ENCODE measurements at places on chromosomes 6 and 20. TPM values are rescaled to one million over a fixed set of nuclear protein-coding genes. Genes with fewer than 3 reads are reported as not detected.

DNA sequence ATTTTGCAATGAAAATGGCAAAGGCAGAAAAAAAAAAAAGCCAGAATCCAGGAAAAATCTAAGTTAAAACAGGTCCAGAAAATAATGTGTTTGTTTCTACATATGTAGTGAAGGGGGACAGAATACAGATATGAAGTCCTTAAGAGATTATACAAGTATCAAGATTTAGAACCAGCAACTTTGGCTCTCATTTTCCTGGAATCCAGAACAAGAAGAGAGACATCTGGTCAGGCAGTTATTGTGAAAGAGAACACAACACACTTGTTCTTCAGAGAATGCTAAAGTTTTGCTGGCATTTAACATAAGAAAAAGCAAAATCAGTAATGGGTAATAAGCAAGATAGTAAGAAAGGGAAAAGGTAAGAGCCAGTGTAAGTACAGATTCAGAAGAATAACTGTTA lies 21.1 kb downstream of the BAG2 start:
- H3K4me1 ChIP-seq: no peaks in the 10 kb centered on the region
- H3K27ac ChIP-seq: no peak overlapping the region
- no peak for DNase-seq
- H3K36me3 ChIP-seq: peaks cover 3% of the 10 kb centered on the region

GRCh38 chr20:22453244-22454080 lies 130.9 kb downstream of the FOXA2 start:
- no peak overlapping the region for H3K27ac ChIP-seq
- H3K4me3 ChIP-seq: no peak overlapping the region
- peaks cover 51% of the 10 kb centered on the region for H3K27me3 ChIP-seq
- H3K4me1 ChIP-seq: peaks cover 7% of the 10 kb centered on the region
- H3K36me3 ChIP-seq: no peaks in the 10 kb centered on the region
- peak; percentile 64 for DNase-seq

DNA sequence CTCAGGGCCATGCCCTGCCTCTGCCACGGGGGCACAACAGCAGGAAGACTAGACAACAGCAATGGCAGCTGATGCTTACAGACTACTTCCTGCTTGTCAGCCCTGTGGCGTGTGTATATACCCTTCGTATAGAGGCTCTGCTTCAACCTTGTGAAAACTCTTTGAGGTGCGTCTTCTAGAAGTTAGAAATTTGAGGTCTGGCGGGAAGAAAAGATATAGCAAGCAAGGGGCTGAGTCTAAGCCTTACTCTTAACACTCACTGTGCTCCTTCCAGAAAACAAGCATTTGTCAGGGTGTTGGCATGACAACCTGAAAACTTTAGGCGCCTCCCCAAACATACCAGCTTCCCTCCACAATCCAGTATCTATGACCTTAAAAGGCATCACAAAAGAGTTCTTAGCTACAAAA lies 33.3 kb downstream of the JPH2 start:
- H3K27ac ChIP-seq: no peak overlapping the region
- H3K4me1 ChIP-seq: no peaks in the 10 kb centered on the region
- no peaks in the 10 kb centered on the region for H3K27me3 ChIP-seq
- no peaks in the 10 kb centered on the region for H3K36me3 ChIP-seq
- peak; percentile 54 for DNase-seq
- no peak overlapping the region for H3K4me3 ChIP-seq

- H3K4me1 ChIP-seq: no peaks in the 10 kb centered on the region
- H3K27me3 ChIP-seq: no peaks in the 10 kb centered on the region
- no peaks in the 10 kb centered on the region for H3K36me3 ChIP-seq
- DNase-seq: peak; percentile 77
- no peak overlapping the region for H3K4me3 ChIP-seq
These were observed 49.8 kb downstream of the FRK start for GRCh38 chr6:116010790-116011401.

- no peaks in the 10 kb centered on the region for H3K36me3 ChIP-seq
- H3K4me1 ChIP-seq: peaks cover 40% of the 10 kb centered on the region
- H3K27me3 ChIP-seq: peaks cover 30% of the 10 kb centered on the region
These were observed 1.1 kb upstream of the RPS6KA2 start for GRCh38 chr6:166627875-166628801.

DNA sequence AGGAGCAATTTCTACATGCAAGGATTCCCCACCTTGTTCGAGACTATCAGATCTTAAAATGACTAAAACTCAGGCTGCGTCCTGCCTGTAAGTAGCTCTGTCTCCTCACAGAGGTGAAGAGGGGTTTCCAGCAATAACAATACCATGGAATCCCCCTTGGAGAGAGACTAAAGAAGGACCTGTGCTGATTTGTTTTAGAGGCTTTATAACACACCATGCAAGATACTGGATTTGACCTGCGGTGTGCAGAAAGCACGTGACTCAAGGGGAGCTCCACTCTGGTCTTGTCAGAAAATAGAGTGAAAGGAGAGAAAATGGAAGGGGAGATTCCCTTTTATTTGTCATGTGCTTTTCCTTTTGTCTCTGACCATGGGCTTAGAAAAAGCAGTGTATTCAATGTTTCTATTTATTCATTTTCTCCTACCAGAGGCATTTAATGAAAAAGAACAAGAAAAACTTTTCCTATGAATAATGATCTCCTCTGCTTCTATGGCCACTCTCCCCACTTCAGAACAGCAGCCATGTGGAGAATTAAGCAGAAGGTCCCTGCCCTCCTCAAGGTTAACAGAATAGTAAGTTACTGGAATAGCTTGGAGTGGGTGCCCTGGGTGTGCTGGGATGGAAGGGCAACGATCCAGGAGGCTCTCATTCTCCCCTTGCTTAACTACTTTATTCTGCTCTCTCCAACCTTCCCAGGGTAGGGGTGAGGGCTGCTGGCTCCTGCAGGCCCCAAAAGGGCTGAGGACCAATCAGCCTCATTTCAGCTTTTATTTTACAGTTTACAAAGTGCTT lies 19.2 kb upstream of the MRPS10 start:
- H3K27ac ChIP-seq: no peak overlapping the region
- H3K4me3 ChIP-seq: no peak overlapping the region
- no peaks in the 10 kb centered on the region for H3K4me1 ChIP-seq
- no peaks in the 10 kb centered on the region for H3K27me3 ChIP-seq
- peaks cover 4% of the 10 kb centered on the region for H3K36me3 ChIP-seq

DNA sequence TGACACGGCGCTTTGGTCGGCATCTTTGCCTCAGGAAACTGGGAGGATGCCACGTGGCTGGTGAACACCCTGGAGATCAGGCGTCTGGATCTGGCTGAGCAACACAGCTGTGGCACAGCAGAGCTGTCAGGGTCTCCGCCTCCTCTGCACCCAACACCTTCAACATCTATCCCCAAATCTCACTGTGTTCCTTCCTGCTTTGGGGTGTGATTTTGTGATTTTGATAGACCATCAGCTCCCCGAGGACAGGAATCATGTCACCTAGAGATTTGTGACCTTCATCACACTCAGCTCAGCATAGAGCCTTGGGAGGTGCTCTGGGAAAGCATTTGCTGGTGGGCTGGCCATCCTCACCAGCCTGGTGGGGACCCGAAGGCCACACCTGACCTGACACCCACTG lies 203.7 kb upstream of the FOXQ1 start:
- no peak overlapping the region for H3K27ac ChIP-seq
- H3K27me3 ChIP-seq: peaks cover 64% of the 10 kb centered on the region
- no peak overlapping the region for H3K4me3 ChIP-seq
- H3K4me1 ChIP-seq: peaks cover 12% of the 10 kb centered on the region
- DNase-seq: no peak
- H3K36me3 ChIP-seq: peaks cover 2% of the 10 kb centered on the region

- peaks cover 26% of the 10 kb centered on the region for H3K4me1 ChIP-seq
- no peak overlapping the region for H3K27ac ChIP-seq
- no peak overlapping the region for H3K4me3 ChIP-seq
- peak; percentile 41 for DNase-seq
These were observed 47.5 kb downstream of the RALGAPA2 start for GRCh38 chr20:20664795-20665589.

DNA sequence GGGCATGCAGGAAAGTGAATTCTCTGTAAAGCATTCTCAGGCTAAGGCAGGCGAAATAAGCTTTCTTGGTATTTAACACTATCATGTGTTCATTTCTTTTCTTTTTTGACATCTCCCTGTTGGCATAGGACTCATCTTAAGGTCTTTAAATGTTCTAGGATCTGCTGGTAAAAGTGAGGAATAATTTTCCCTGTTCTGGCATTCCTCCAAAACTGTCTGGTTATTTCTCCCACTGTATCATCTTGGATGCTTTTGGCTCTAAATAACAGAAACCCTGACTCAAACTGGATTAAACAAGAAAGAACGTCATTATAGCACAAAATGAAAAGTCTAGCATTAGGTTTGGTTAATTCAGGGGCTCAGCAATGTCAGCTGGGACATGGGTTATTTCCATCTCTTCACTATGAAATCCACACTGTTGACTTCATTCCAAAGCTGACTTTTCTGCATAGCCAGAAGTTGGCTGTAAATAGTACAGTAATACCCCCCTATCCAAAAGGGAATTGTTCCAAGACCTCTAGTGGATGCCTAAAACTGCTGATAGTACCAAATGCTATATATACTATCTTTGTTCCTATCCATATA lies 37.9 kb upstream of the SNAP25 start:
- no peaks in the 10 kb centered on the region for H3K4me1 ChIP-seq
- H3K27me3 ChIP-seq: no peaks in the 10 kb centered on the region

GRCh38 chr20:11375966-11376365 lies 541.7 kb upstream of the BTBD3 start:
- no peak overlapping the region for H3K27ac ChIP-seq
- no peak overlapping the region for H3K4me3 ChIP-seq
- H3K27me3 ChIP-seq: no peaks in the 10 kb centered on the region

DNA sequence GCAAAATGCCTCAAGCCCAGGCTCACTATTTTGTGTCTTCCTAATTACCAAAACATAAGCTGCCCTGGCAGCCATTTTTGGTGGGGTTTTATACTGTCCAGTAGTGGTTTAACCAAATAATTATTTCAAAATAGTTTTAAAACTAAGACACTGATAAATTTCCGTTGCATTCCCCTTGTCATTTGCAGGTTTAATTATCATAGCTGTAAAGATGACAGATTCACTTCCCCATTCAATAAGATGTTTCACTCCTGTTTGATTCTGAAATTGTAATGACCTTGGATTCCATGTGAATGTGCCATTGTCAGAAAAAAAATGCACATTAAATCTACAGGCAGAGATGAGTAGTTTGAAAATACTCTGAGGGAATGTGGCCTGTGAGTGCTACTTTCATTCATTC lies 172.0 kb downstream of the COL9A1 start:
- H3K27me3 ChIP-seq: no peaks in the 10 kb centered on the region
- H3K36me3 ChIP-seq: no peaks in the 10 kb centered on the region
- H3K4me3 ChIP-seq: no peak overlapping the region
- DNase-seq: no peak

GRCh38 chr6:127686084-127686483 lies 109.1 kb downstream of the C6orf58 start:
- H3K4me3 ChIP-seq: no peak overlapping the region
- no peak overlapping the region for H3K27ac ChIP-seq
- H3K4me1 ChIP-seq: no peaks in the 10 kb centered on the region
- H3K36me3 ChIP-seq: no peaks in the 10 kb centered on the region

- peaks cover 48% of the 10 kb centered on the region for H3K36me3 ChIP-seq
- H3K27me3 ChIP-seq: no peaks in the 10 kb centered on the region
- H3K4me3 ChIP-seq: peak overlapping the region; percentile 100
- peaks cover 33% of the 10 kb centered on the region for H3K4me1 ChIP-seq
- H3K27ac ChIP-seq: peak overlapping the region; percentile 99
These were observed 719 bp downstream of the HSP90AB1 start for GRCh38 chr6:44247338-44248302.

GRCh38 chr6:6678811-6679210 lies 90.3 kb downstream of the LY86 start:
- H3K27ac ChIP-seq: no peak overlapping the region
- DNase-seq: no peak

DNA sequence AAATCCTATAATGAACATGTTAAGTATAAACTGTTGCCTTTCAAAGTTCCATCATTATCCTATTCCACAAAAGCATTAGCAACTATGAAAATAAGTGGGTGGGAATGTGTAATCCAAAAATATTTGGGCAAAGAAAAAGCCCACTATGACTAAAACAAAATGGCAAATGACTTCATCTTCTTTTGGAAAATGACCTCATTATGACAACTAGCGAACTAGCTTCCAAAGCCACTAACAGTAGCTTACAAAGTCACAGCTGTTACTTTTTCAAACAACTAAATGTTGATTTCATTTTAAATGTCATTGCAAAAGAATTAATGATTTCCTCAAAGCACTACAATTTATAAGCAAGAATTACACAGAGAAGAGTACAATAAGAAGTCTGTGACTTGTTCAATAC lies 49.8 kb upstream of the RUNX2 start:
- no peak for DNase-seq
- H3K27ac ChIP-seq: no peak overlapping the region
- H3K27me3 ChIP-seq: no peaks in the 10 kb centered on the region
- H3K4me1 ChIP-seq: 0 out of 2 replicates have a peak, but pooled peaks cover 5% of the 10 kb centered on the region
- H3K4me3 ChIP-seq: no peak overlapping the region

DNA sequence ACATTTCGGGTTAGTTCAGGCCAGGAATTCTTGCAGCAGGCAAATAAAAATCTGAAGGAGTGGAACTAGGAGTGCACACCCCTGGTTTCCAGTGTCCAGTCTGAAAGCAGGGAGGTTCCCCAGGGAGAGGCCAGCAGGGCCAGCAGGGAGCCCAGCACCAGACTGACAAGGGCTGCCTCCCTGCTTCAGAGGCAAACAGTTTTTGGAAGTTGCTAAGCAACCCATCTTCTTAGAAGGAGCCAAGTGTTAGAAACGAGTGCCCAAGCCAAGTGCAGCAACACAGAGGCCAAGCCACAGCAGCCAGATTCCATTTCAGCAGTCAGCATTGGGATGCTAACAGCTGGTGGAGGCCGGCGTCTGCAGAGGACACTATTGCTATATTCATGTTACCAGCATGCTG lies 179.1 kb downstream of the SYNDIG1 start:
- no peaks in the 10 kb centered on the region for H3K4me1 ChIP-seq
- H3K36me3 ChIP-seq: no peaks in the 10 kb centered on the region
- H3K4me3 ChIP-seq: no peak overlapping the region
- DNase-seq: no peak
- no peak overlapping the region for H3K27ac ChIP-seq

DNA sequence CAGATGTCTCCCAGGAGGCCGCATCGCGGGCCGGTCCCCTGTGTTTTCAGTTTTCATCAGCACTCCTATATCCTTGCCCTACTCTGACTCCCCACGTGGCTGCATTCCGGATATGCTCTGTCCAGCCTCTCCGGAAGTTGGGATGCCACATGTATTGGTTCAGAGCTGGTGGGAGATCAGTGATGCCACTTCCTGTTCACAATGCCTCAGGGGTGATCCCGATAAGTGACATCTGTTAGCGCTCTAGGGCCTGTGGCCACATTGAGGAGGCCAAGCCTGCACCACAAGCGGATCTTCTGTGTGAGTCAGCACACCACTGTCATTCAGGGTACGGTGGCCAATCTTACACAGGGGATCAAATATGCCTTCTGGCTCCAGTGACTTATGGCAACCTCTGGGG lies 57.8 kb downstream of the PPP1R3G start:
- H3K27ac ChIP-seq: no peak overlapping the region
- no peak overlapping the region for H3K4me3 ChIP-seq
- no peaks in the 10 kb centered on the region for H3K36me3 ChIP-seq

- H3K27ac ChIP-seq: no peak overlapping the region
- no peaks in the 10 kb centered on the region for H3K4me1 ChIP-seq
- H3K27me3 ChIP-seq: no peaks in the 10 kb centered on the region
- DNase-seq: no peak
- no peaks in the 10 kb centered on the region for H3K36me3 ChIP-seq
- H3K4me3 ChIP-seq: no peak overlapping the region
These were observed 387.9 kb downstream of the ADGRB3 start for GRCh38 chr6:69022993-69023392.

Gene CALHM5
- polyA plus RNA-seq: 0.03 TPM

Gene CDC25B
- polyA plus RNA-seq: 10.5 TPM

Gene LPIN3
- 6.5 TPM for polyA plus RNA-seq

Gene C20orf141
- not detected for polyA plus RNA-seq

Gene GRIK2
- 0.73 TPM for polyA plus RNA-seq

Gene RIPOR3
- 3.9 TPM for polyA plus RNA-seq

Gene OXT
- polyA plus RNA-seq: 1.5 TPM

Gene SULF2
- 9.5 TPM for polyA plus RNA-seq

Gene SLC44A4
- polyA plus RNA-seq: 1.1 TPM

Data from GM23338 (cell line).